ENCODE measurements at places on chromosomes 2 and 18. TPM values are rescaled to one million over a fixed set of nuclear protein-coding genes. Genes with fewer than 3 reads are reported as not detected.

IL36A gene
- not detected for total RNA-seq

RHOB gene
- total RNA-seq = 182 TPM

DIPK1C gene
- total RNA-seq = 6.3 TPM

DNA sequence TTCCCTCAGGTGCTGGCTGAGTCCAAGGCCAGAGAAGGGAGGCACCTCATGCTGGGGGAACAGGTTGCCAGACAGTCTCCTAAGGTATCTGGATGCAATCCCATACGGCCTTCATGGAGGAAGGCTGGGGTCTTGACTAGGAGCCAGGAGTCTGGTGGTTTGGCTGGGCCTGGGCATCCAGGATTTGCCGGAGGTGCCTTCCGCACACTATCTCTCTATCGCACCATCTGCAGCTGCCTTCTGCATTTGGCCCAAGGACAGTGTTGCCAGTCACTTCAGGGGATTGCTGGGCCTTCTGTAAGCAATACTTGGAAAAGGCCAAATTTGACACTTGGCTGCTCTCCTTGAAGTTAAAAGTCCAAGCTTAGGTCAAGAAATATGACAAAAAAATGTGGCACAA is 327.2 kb downstream of the EN1 start:
- no peak for DNase-seq

All from left ventricle myocardium superior (tissue), 1 donor.